ENCODE measurements at places on chromosomes 4 and X.
A peak's percentile ranks its signal among the peaks of the same experiment; 100 is the strongest.

DNA sequence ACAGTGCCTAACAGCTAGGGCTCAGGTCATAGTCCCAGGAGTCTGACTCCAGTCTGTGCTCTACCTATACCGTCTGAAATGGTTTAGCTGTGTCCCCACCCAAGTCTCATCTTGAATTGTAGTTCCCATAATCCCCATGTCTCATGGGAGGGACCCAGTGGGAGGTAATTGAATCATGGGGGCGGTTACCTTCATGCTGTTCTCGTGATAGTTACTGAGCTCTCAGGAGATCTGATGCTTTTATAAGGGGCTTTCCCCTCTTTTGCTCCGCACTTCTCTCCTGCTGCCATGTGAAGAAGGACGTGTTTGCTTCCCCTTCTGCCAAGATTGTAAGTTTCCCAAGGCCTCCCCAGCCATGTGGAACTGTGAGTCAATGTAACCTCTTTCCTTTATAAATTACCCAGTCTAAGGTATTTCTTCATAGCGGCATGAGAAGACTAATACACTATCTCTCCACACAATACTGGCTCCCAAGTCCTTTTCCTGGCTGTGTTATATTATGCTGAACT, 110.8 kb downstream of the AFAP1 start:
- H3K4me1 ChIP-seq = peaks cover 14% of the 10 kb centered on the region
- no peak for DNase-seq
- H3K36me3 ChIP-seq = no peaks in the 10 kb centered on the region
- H3K27ac ChIP-seq = peak overlapping the region; percentile 79

DNA sequence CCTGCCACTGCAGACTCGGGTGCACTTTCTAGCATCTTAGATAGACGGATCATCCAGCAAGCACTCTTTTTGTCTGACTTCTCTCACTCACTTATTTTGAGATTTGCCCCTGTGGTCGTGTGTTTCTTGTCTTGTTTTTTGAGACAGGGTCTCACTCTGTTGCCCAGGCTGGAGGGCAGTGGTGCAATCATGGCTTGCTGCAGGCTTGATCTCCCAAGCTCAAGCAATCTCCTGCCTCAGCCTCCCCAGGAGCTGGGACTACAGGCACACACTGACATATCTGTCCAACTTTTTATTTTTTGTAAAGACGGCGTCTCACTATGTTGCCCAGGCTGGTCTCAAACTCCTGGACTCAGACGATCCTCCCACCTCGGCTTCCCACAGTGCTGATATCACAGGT, 26.7 kb downstream of the FGFR3 start:
- no peaks in the 10 kb centered on the region for H3K4me1 ChIP-seq
- DNase-seq = no peak
- no peaks in the 10 kb centered on the region for H3K27me3 ChIP-seq
- H3K36me3 ChIP-seq = peaks cover 100% of the 10 kb centered on the region
- no peak overlapping the region for H3K4me3 ChIP-seq

- no peak overlapping the region for H3K4me3 ChIP-seq
- DNase-seq = no peak
- no peaks in the 10 kb centered on the region for H3K36me3 ChIP-seq
- H3K27ac ChIP-seq = no peak overlapping the region
- H3K4me1 ChIP-seq = no peaks in the 10 kb centered on the region
- H3K27me3 ChIP-seq = no peaks in the 10 kb centered on the region
These were observed 85.7 kb downstream of the DIAPH2 start for GRCh38 chrX:96770315-96770714.

GRCh38 chr4:188246488-188246887, 107.2 kb downstream of the TRIML1 start:
- no peaks in the 10 kb centered on the region for H3K27me3 ChIP-seq
- no peak overlapping the region for H3K27ac ChIP-seq
- no peaks in the 10 kb centered on the region for H3K36me3 ChIP-seq
- no peaks in the 10 kb centered on the region for H3K4me1 ChIP-seq
- DNase-seq = no peak
- no peak overlapping the region for H3K4me3 ChIP-seq
